ENCODE measurements at places on chromosomes 2 and 18.

DNA sequence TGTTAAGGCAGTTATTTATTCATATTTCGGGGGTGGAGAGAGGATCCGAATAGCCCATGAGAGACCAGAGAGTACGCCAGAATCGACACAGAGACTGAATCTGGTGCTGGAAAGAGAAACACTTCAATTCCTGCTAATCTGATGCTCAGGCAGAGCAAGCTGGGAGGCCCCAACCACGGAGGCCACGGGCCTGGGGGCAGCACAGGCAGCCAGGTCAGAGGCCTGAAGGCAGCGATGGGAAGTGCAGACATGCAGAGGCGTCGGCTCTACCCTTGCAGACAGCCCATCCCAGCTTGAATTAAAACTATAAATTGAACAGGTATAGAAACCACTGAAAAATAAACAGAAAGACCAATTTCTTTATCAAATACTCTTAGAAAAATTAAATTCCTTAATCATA, 50.6 kb downstream of the PXDN start:
- no peak for DNase-seq

DNA sequence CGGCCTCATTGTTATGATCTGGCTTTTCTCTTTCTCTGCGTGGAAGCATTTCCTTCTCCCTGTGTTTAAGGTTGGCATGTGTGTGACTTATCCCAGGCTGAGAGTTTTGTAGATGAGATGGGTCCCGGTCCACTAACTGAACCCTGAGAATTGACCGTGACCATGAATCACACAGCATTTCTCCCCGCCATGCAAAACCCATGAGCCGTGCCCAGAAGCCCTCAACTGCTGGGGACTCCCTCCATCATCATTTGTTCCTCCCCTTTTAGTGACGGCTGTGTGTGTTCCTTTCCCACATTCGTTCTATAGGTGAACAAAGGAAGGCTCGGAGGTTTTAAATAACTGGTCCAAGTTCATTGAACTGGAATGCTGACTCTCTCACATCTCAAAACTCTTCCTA, 30.1 kb upstream of the TXNDC2 start:
- no peak for DNase-seq

DNA sequence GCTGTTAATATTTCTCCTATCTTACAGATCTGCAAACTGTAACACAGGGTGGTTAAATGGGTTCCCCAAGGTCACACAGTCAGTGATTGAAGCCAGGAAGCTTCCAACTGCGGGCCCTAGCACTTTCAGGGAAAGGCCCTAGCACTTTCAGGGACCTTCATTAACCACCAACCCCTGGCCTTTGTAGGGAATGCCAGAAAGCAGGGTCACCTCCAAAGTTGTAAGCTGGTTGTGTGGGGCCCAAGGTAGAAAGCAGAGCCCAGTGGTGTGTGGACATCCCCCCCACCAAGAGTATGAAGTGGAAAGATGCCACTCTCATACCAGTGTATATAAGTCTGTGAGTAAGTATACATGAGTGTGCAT, 4.4 kb downstream of the DLX2 start:
- DNase-seq, result no peak

- DNase-seq, result no peak
Observed at GRCh38 chr2:133959066-133959465, 294.8 kb upstream of the MGAT5 start.

DNA sequence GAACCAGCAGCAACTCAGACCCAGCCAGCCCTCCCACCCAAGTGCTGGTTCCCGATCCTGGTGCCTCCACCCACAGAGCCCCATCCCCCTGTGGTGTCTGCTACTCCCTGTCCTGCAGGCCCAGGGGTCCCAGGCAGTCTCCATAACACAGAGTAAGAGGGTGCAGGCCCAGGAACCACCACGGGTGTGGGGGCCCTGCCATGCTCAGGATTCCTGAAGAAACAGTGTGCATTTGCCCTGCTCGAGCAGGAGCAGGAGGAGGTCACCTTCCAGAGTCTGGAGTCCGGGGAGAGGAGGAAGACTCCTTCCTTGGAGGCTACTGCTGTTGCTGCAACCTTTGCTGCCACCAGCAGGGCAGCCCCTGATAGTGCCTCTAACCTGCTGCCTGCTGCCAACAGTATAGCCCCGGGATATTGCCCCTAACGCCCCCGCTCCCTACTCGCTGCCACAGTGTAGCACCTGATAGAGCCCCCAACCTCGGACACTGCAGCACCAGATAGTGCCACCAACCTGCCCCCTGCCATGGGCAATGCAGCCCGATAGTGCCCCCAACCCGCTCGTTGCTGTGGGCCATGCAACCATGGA, 46.8 kb upstream of the ANKRD62 start:
- no peak for DNase-seq

DNA sequence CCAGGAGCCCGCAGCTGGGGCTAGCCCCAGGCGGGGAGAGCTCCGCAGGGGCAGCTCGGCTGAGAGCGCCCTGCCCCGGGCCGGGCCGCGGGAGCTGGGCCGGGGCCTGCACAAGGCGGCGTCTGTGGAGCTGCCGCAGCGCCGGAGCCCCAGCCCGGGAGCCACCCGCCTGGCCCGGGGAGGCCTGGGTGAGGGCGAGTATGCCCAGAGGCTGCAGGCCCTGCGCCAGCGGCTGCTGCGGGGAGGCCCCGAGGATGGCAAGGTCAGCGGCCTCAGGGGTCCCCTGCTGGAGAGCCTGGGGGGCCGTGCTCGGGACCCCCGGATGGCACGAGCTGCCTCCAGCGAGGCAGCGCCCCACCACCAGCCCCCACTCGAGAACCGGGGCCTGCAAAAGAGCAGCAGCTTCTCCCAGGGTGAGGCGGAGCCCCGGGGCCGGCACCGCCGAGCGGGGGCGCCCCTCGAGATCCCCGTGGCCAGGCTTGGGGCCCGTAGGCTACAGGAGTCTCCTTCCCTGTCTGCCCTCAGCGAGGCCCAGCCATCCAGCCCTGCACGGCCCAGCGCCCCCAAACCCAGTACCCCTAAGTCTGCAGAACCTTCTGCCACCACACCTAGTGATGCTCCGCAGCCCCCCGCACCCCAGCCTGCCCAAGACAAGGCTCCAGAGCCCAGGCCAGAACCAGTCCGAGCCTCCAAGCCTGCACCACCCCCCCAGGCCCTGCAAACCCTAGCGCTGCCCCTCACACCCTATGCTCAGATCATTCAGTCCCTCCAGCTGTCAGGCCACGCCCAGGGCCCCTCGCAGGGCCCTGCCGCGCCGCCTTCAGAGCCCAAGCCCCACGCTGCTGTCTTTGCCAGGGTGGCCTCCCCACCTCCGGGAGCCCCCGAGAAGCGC, 15.0 kb upstream of the GMPPA start:
- no peak for DNase-seq

DNA sequence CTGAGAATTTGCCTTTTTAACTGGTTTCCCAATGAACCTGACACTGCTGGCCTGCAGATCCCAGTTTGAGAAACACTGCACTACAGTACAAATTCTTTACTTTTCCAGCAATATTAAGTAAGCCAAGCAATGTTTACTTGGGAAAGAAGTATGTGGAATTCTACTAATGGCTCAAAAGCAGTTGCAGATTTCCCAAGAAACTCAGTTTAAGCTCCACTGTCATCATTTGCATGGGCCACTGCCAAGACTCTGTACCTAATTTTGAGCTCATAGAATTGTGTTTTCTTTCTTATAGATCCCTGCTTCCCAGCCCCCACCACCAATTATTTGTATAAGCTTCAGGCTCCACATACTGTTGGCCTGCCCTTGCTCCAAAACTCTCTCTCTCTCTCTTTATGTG, 676.1 kb downstream of the RNF144A start:
- no peak for DNase-seq

Measured in AG08396 (cell line).